ENCODE measurements at places on chromosomes 5 and 9. TPM values are rescaled to one million over a fixed set of nuclear protein-coding genes. Genes with fewer than 3 reads are reported as not detected.
A peak's percentile ranks its signal among the peaks of the same experiment; 100 is the strongest.

AIF1L gene
- 13.2 TPM for total RNA-seq

PRR7 gene
- total RNA-seq, result 2.6 TPM

DNA sequence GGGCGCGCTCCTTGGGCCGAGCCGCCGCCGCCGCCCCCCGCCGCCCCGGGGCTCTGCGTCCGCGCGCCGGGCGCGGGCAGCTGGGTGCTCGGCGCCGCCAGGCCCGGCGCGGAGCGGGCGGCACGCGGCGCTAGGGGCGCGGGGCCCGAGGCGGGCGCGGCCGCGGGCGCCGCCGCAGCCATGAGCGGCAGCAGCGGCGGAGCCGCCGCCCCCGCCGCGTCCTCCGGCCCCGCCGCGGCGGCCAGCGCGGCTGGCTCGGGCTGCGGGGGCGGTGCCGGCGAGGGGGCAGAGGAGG, 351 bp downstream of the TRIO start:
- DNase-seq, result no peak

GRCh38 chr5:32027093-32027716, 146.9 kb downstream of the GOLPH3 start:
- no peak for DNase-seq

- peak; percentile 49 for DNase-seq
Measured at GRCh38 chr5:37272511-37272910, 23.3 kb upstream of the CPLANE1 start.

GRCh38 chr5:145951071-145951470, 14.7 kb downstream of the SH3RF2 start:
- no peak for DNase-seq

DNA sequence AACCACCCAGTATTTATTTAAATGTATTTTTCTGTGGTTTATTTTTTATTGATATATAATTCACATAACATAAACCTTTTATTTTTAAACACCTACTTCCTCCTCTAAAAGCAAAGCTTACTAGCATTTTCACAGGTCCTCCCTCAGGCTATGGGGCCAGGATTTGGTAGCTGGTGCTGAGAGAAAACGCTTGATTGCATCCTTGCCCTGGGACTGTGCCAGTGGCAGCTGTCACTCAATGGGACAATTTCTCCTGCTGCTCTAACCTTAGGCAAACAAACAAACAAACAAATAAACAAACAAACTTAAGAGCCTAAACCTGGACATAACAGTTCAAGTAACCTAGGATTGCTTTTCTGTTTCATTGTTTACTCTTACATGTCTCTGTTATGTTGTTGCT, 102.7 kb downstream of the FOCAD start:
- DNase-seq, result no peak

- peak; percentile 19 for DNase-seq
Measured at GRCh38 chr5:2894316-2894715, 142.8 kb upstream of the IRX2 start.

DNA sequence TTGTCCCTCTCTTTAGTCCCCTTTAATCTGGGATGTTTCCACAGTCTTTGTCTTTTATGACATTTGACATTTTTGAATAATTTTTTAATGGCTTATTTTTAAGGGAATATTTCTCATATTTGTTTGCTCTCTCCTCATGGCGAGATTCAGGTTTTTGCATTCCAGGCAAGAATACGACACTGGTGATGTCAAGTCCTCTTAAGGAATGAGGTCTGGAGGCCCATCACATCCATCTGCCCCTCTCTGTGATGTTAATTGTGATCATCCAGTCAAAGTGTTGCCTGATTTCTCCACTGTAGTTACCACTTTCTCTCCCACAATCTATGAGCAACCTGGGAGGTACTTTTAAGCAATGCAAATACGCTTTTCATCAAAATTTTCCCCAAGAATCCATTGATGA, 193.2 kb downstream of the MAST4 start:
- DNase-seq, result no peak

DNA sequence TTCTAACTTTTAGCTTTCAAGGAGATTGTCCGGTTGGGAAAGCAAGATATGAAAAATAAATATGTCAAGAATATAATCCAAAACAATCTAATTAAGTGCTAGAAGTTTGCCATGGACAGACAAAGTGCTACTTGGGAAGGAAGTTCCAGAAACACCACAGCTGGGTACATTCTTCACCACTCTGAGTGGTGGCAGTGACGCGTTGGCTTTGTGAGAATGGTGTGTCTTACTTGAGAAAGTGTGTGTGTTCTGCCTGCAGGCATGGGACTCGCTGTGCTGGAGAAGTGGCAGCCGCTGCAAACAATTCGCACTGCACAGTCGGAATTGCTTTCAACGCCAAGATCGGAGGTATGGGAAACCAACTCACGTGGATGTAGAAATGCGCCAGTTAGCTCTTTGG, 177.2 kb downstream of the PCSK5 start:
- no peak for DNase-seq

- DNase-seq, result peak; percentile 44
Measured at GRCh38 chr5:57889558-57889957, 406.9 kb upstream of the ACTBL2 start.

GRCh38 chr5:110823571-110823970, 84.8 kb downstream of the SLC25A46 start:
- no peak for DNase-seq

DNA sequence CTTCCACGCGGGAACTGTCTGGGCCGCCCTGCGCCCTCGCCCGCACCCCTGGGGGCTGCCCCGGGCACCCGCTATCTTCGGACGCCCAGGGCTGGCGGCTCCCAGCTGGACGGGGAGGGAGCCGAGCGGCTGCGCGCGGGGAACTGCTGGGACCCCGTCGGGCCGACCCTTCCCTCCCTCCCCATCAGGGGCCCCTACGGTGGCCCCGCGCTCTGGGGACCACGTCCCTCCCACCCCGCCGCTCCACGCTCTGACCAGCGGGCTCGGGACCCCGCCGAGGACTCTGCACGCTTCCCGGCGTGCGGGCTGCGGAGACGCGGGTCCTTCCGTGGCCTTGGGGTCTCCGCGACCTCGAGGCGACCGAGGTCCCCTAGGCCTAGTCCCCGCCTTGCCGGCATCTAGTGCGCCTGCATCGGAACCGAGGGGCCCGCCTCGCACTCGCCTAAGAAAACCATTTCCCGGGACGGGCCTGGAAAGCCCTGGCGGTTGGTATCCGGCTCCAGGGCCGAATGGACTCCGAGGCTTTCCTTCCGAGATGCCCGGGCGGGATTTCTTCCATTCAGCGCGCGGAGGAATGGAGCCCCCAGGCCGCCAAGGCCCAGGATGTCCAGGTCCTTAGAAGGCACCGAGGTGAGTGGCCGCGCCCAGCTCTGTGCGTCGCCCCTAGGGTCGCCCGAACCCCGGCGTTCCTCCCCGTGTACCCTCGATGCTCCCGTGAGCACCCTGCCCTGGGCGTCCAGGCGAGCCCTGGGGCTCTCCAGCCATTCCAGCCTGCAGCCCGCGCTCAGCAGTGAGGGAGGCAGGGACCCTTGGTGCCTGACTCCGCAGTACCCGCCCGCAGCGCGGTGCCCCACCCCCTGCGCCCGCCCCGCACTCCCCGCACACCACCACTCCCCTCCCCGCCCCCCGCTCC, 705 bp upstream of the SLC6A3 start:
- DNase-seq, result no peak

DNA sequence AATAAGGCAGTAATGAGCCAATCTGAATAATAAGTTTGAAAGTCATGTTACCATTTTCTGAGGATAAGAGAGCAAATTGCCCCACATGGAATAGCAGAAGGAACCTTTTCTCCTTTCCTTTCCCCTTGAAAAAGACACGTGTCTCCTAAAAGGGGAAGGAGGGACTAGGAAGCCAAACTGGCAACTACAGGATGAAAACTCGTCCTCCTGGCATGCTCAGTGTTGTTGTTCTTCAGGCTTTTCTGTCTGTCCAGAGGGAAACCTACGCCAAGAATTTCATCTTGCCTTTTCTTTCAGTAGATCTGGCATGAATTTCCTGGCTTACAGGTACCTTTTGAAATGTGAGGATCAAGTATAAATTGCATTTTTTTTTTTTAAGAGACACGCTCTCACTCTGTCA, 355.9 kb upstream of the TLE4 start:
- DNase-seq, result no peak

DNA sequence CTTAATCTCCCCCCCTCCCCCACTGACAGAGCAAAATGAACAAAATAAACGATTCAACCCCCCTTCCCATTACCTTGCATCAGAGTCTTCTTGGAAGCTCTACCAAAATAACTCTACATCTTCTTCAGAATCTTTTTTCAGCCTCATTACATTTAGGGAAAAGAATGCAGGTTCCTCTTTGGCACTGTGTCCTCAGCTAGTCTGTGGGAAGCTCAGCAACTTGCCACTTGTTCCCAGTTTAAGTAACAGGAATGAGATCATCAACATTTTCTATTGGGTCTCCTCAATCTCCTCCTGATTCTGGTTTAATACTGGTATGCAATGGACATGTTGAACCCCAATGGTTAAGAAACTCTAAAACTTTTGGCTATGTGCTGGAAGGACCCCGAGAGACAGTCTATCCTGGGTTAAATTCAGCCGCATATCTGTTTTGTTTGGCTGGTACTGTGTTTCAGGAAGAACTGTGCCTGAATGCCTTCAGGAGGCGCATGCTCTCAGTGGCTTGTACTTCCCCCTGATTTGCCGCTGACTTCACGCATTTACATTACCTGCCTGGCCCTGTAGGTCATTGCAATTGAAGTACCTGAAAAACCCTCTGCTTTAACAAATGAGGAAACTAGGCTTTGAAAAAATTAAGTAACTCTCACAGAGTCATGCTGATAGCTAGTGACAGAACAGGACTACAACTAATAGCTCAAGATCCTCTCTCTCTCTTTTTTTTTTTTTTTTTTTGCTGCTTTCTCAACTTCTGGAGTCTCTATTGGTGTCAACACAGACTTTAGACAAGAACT, 78.1 kb upstream of the HMHB1 start:
- no peak for DNase-seq

DNA sequence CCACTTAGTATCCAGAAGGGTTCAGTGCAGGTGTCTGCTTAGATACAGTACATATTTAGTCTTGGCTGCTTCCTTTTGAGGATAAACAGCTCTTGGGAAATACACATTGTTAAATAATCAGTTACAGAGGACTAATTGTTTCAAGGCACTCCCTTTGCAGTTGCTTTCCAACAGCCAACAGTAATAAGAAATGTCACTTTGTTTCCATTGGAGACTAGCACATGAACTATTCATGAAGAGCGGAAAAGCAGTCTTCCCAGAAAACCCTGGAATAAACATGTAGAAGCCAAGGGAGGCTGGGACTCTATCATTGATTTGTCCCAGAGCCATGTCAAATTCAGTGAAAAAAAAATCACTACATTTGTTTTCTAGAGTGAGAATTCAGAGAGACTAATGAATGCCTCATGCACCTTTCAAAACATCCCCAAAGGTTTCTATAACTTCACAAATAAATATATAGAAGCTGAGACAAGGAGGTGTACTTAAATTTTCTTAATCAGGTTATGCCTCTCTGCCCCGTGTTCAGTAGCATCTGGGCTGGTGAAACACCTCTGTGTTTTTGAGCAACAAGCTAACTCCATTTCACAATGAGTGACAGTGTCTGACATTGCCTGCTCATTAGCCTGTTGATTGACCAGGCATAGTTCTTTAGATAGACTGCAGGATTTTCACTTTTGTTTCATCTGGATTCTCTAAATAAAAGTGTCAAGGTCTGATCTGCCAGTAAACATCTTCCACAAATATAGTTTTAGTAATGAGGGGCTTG, 271.5 kb downstream of the ARRDC3 start:
- no peak for DNase-seq

DNA sequence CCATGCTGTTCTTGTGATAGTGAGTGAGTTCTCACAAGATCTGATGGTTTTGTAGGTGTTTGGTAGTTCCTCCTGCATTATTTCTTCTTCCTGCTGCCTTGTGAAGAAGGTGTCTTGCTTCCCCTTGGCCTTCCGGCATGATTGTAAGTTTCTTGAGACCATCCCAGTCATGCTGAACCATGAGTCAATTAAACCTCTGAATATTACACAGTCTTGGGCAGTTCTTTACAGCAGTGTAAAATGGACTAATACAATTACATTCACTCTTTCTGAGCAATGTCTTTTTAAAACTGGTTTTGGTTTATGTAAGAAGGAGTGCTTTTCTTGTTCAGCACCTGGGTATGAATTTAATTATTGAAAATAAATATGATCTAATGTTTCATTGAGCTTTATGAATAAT, 50.7 kb upstream of the ARRDC3 start:
- no peak for DNase-seq

DNA sequence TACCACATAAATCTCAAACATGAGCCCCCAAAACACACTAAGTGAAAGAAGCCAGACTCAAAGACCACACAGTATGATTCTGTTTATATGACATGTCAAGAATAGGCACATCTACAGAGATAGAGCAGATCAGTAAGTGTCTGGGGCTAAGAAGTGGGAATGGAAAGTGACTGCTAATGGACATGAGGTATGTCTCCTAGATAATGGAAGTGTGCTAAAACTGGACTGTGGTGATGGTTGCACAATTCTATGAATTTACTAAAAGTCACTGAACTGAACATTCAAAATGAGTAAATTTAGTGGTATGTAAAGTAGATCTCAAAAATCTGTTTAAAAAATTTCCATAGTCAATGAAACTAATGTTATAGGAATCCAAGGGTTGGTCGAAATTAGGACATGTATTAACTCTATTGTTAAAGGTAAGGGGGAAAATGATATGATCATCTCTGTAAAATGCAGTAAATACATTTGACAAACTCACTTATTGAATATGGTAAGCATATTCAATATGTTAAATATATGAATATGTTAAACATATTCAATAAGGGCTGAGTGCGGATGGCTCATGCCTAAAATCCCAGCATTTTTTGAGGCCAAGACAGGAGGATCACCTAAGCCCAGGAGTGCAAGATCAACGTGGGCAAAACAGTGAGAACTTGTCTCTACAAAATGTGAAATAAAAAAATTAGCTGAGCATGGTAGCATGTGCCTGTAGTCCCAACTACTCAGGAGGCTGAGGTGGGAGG, 51.7 kb downstream of the NUP155 start:
- DNase-seq, result no peak

- no peak for DNase-seq
Measured at GRCh38 chr5:93186076-93186682, 394.8 kb downstream of the NR2F1-AS1 start.

DNA sequence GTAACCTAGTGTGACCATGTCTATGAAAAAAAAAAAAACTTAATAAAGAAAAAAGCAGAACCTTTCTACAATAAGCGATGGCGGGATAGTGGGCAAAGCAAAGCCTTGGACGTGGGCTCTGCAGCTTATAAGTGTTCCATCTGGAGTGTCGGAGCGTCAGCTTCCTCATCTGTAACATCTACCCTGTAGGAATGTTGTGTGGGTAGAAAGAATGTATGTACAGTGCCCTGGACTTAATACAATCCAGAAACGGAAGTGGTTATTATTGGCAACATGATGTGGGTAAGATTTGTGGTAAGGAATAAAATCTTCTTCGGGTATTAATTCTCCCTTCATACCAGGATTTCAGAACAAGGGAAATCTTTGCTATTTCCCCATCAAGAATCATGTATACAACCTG, 66.5 kb downstream of the SEMA5A start:
- DNase-seq, result no peak
